ENCODE measurements at places on chromosomes 11 and 22. TPM values are rescaled to one million over a fixed set of nuclear protein-coding genes. Genes with fewer than 3 reads are reported as not detected.

DNA sequence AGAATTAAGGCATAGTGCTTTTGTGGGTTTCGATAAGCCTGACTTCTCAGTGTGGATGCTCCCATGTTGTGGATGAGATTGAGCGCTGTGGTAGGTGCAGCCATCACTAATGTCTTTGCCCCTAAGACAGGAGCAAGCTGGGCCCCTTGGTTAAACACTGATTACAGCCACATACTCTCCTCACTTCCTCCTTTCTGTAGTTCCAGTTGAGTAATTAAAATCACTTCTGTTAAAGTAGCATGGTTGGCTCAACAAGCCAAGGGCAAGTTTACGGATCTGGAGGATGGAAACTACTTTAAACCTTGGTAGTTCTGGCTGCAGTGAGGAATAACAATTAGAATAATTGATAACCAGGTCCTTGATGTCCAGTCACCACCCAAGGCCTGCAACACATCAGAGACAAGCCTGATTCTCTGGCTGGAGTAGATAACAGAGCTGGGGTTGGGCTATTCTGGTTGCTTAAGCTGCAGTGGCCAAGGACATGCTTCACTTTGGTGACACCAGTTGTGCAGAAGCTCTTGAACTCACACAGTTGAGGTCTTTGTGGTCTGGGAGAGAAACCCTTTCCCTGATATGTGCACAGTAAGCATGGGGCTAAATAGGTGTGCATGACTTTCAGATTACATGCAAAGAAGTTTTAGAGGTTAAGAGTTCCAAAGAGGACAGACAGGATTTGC is 81.3 kb downstream of the KIRREL3 start:
- DNase-seq, result no peak

The MS4A7 gene
- total RNA-seq, result 28.1 TPM

The MYO7A gene
- 2.3 TPM for total RNA-seq

DNA sequence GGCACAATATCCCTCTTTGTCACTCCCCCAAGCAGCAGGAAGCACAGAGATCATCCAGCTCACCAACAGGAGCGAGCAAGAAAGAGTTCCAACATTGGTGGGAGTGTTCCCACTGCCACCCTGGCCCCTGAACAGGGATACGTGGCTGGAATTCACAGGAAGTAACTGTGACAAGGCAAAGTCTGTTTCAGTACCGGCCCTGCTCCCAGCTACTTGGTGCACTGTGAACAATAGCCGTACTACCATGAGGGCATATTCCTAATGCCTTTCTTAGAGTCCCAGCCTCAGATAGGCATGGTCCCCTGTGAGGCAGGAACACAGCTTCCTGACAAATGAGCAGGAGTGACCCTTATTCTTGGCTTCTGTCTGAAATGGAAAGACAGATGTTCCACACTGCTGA is 1.8 kb upstream of the SLC37A2 start:
- no peak for DNase-seq

DNA sequence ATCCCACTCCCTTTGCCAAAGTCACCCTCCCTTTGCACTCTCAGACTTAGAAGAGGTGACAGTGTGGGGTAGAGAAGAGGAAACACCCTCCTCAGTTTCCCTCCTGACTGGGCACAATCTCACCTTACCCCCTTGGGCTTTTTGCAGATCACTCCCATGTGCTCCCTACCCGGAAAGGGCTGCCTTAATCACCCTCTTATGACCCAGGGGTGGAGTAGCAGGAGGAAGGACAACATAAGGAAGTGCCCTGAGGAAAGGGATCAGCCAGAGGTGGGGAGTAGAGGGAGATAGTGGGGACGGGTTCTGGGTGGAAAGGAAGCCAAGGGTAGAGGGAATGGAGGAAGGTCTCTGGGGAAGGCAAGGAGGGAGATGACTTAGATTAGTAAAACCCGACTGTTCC is 52.0 kb downstream of the NRXN2 start:
- DNase-seq, result no peak

All from mucosa of descending colon (tissue), 3 donors.